ENCODE measurements at places on chromosomes 1 and 21.

- peaks cover 92% of the 10 kb centered on the region for H3K4me1 ChIP-seq
- H3K27me3 ChIP-seq = no peaks in the 10 kb centered on the region
- H3K27ac ChIP-seq = peak overlapping the region; percentile 61
- H3K4me3 ChIP-seq = peak overlapping the region; percentile 31
- peaks cover 78% of the 10 kb centered on the region for H3K36me3 ChIP-seq
Measured at GRCh38 chr1:24946861-24947658, 17.0 kb upstream of the RUNX3 start.

GRCh38 chr1:193394336-193394735 is 207.9 kb upstream of the B3GALT2 start:
- no peaks in the 10 kb centered on the region for H3K4me1 ChIP-seq
- no peak overlapping the region for H3K27ac ChIP-seq
- no peak for DNase-seq
- H3K4me3 ChIP-seq = no peak overlapping the region
- H3K36me3 ChIP-seq = peaks cover 4% of the 10 kb centered on the region

GRCh38 chr1:200359610-200360163 is 50.1 kb downstream of the ZNF281 start:
- no peak overlapping the region for H3K4me3 ChIP-seq
- no peak for DNase-seq
- no peak overlapping the region for H3K27ac ChIP-seq
- peaks cover 5% of the 10 kb centered on the region for H3K27me3 ChIP-seq
- H3K4me1 ChIP-seq = peaks cover 11% of the 10 kb centered on the region

- H3K4me1 ChIP-seq = peaks cover 34% of the 10 kb centered on the region
- no peak overlapping the region for H3K4me3 ChIP-seq
- DNase-seq = no peak
- H3K27me3 ChIP-seq = no peaks in the 10 kb centered on the region
- H3K27ac ChIP-seq = peak overlapping the region; percentile 61
Measured at GRCh38 chr1:15577691-15578090, 7.2 kb downstream of the AGMAT start.

DNA sequence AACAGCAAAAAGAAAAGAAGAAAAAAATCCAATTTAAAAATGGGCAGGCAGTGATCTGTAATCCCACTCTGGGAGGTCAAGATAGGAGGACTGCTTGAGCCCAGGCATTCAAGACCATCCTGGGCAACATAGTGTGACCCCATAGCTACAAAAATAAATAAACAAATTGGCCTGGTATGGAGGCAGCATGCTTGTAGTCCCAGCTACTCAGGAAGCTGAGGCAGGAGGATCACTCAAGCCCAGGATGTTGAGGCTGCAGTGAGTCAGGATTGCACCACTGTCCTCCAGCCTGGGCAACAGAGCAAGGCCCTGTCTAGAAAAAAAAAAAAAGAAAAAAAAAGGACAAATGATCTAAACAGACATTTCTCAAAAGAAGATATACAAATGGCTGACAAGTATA is 99.6 kb downstream of the EIF4G3 start:
- peaks cover 19% of the 10 kb centered on the region for H3K4me1 ChIP-seq
- H3K27me3 ChIP-seq = no peaks in the 10 kb centered on the region
- no peak overlapping the region for H3K4me3 ChIP-seq
- H3K36me3 ChIP-seq = peaks cover 10% of the 10 kb centered on the region
- DNase-seq = no peak

GRCh38 chr1:56416495-56416894 is 162.9 kb downstream of the PLPP3 start:
- H3K4me1 ChIP-seq = no peaks in the 10 kb centered on the region
- no peak overlapping the region for H3K27ac ChIP-seq
- no peaks in the 10 kb centered on the region for H3K27me3 ChIP-seq
- no peaks in the 10 kb centered on the region for H3K36me3 ChIP-seq

DNA sequence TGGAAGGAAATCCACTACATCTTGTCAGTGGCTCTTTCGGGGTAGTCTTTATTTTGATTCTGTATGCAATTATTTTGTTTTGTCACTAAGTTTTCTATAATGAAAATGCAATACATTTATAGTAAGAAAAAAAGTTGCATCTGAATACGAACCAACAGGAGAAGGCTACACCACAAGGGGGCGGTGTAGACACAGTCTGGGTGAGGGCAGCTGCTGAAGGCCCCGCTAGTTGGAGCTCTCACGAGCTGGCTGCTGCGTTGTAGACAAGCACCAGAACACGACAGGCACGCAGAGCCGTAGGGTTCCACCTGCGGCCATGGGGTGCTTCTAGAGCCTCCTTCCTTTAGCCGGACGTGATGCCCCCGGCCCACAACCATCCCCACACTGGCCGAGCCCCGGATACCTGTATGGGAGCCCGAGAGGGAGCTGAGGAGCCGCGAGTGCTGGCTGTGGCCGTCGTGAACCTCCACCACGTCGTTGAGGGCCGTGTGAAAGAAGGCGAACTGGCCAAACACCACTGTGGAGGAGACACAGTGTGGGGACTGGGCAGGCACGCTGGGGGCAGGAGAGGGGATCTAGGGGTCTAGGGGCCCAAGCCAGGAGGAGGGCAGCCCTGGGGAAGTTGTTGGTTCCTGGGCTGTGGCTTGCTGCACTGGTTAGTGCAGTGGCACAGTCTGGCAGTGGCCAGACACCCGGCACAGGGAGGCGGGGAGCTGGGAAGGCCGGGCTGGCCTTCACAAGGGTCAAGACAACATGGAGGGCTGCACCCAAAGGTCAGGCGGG is 160.8 kb downstream of the ZSCAN20 start:
- H3K27ac ChIP-seq = no peak overlapping the region
- peaks cover 29% of the 10 kb centered on the region for H3K27me3 ChIP-seq
- H3K4me1 ChIP-seq = no peaks in the 10 kb centered on the region
- H3K36me3 ChIP-seq = no peaks in the 10 kb centered on the region
- DNase-seq = peak; percentile 90

Measured in activated CD8-positive, alpha-beta memory T cell treated with anti-CD3 and anti-CD28 coated beads, Interleukin-2, amount 10 ng/mL, durations not matched to agents 7 days and 5 days (primary cell).